ENCODE measurements at places on chromosomes 12 and 14.
A peak's percentile ranks its signal among the peaks of the same experiment; 100 is the strongest.

DNA sequence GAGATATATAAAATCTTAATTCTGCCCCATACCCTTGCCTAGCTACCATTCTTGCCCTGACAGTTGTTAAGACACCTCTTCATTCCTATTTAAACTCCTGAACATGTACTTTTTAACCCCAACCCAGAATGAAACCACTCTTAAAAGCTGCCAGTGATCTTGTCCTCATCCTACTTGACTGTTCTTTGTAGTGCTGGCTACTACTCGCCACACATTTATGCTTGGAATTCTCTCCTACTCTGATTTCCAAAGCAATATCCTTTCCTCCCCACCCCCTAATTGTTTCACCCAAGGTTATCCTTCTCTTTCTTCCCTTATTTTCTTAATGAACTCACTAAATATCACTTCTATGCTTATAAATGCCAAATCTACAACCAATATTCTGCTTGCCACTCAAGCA, 4.1 kb downstream of the NFYB start:
- DNase-seq = no peak

DNA sequence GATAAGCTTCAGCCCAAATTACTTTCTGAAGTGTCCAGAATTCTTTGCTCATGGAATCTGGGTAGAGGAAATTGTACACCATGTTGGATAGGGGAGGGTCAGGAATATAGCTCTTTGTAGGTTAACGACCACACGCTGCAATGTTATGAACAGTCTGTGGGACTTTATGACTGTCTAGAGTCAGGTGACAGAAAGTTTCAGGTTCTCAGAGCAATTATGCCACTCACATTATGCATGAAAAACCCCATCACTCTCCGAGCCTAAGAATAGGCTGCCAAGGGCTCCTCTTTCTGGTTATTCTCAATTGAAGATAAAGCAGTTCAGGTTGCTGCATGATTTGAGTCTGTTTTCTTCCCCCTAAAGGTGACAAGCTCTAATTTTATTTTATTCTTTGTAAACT, 430.9 kb downstream of the ATP23 start:
- no peak for DNase-seq

GRCh38 chr12:82730953-82731459, 44.3 kb downstream of the TMTC2 start:
- DNase-seq = no peak

DNA sequence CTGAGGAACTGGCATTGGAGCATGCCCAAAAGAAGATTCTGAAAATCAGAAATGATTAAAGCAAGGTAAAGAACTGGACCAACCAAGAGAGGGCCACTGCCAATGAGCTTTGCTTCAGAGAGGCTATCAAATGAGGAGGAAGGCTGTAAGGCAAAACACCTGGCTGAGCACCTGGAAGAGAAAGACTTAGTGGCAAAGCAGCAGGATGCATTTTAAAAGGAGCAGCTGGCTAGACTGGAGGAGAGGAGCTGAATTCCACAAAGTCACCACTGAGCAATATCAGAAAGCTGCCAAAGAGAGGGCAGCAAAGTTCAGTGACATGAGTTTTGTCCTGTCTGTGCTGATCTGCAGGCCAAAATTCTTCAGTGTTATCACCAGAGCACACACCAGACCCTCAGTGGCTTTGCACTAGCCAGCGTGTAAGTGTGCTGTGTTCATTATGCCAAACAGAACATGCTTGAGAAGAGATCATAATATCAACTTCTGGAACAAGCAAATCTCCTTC, 338.7 kb downstream of the TRHDE start:
- DNase-seq = no peak

DNA sequence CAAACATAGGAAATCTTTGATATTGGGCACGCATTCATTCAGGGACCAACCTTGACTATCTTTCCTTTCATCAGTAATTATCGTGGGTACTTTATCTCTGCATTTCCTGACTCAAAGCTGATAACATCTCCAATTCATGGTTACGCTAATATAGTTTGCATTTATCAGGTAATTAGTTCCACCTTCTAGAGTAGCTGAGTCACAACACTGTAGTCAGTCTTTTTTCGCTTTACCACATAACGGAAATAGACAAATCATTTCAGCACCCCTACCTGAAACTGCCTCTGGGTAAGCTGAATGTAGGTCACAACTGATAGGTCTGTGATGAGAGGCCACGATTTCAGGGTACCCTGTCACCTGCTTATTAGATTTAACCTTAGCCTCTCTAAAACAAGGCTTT, 36.7 kb upstream of the IL22 start:
- no peak for DNase-seq

DNA sequence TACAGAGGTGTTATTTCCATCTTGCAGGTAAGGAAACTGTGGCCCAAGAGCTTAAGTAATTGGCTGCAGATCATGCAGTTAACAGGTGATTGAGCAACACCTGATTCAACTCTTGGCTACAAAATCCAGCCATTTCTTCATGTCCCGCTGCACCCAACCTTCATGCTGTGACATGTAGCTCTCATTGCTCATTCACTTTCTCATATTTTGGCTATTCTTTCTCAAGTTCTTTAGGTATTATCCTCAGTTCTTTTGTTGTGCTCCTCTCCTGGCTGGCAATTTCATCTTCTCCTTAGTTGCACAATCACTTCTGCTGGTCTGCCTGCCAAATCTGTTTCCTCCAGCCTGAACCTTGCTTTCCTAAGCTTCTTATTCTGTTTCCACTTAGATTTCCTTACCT, 300.8 kb downstream of the SSPN start:
- DNase-seq = no peak

DNA sequence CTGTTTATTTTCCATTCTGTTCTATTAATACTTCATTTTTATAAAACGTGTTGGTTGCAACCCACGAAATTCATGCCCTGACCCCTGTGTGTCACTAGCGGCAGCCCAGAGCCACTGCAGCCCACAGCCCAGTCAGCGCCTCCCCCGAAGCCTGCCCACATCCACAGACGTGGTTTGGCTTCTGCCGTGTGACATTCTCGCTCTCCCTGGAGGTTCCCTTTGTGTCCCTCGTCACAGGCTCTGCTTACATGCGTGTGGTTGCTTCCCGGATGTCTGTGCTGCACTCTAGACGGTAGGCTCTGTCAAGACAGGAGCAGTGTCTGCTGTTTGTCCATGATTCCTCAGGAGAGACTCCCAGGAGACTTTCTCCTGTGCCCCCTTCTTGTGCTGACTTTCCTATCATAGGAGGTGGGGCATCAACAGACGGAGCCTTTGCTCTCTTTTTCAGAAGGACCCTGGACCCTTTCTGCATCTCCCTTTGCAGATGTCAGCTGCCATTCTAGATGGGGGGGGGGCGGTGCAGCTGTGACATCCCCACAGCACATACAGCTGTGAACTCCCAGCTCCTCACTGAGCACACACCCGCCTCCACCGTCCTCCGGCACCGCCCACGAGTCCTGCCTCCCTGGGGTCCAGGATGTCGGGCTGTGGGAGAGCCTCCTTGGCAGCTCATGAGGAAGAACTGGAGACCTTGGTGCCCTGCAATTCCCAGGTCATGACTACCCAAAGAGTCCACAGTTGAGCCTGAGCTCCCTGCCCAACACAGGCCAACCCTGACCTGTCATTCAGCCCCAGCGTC, 36.8 kb upstream of the PIWIL1 start:
- DNase-seq = no peak

GRCh38 chr12:5535541-5535940, 103.6 kb downstream of the NTF3 start:
- DNase-seq = no peak

DNA sequence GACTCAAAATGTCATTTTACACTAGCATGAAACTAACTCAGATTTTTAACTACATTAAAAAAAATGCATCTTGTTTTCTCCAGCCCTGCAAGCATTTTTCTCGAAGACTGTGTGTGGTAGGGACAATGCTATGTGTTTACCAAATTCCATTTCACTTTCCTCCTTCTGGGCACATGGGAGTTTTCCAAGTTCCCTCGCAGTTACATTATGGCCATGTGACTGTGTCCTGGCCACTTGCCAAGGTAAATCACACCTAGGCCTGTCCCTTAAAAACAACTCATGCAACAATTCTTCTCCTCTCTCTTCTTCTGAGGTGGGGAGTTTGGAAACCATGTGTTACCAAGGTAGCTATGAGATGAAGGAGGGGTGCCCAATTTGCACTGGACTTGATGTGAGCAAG, 108.7 kb downstream of the SYT10 start:
- DNase-seq = no peak

DNA sequence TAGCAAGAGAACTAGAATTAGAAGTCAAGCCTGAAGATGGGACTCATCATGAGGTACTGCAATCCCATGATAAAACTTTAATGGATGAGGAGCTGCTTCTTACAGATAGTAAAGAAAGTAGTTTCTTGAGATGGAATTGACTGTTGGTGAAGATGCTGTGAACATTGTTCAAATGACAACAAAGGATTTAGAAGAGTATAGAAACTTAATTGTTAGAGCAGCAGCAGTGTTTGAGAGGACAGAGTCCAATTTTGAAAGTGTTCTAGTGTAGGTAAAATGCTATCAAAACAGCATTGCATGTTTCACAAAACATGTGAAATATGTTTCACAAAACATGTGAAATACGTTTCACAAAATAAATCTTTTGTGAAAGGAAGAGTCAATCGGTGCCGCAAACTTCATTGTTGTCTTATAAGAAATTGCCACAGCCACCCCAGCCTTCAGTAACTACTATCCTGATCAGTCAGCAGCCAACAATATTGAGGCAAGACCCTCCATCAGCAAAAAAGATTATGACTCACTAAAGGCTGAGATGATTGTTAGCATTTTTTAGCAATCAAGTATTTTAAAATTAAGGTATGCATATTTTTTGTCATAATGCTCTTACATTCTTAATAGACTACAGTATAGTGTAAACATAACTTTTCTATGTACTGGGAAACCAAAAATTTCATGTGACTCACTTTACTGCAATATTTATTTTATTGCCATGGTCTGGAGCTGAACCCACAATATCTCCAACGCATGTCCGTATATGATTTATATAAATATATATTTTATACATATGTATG, 173.4 kb upstream of the BMP4 start:
- no peak for DNase-seq

DNA sequence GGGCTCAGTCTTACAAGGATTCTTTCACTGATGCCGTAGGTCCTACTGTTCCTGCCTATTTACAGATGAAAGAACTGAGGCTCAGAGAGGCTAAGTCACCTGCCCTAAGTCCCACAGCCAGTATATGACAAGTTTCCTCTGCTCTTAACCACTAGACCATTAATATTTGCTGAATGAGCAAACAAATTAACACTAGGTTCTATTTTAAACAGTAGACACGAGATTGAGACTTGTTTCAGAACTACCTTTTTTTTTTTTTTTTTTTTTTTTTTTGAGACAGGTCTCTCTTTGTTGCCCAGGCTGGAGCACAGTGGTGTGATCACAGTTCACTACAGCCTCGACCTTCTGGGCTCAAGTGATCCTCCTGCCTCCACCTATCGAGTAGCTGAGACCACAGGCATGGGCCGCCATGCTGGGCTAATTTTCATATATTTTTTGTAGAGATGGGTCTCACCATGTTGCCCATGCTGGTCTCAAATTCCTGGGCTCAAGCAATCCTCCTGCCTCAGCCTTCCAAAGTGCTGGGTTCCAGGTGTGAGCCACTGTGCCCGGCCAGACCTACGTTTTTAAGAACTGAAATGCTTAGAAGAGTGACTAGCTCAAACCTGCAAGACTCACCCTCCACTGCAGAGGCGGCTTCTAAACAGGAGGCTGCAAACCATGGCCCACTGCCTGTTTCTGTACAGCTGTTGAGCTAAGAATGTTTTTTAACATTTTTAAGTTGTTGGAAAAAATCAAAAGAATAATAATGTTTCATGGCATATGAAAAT, 12.9 kb downstream of the SYNE3 start:
- peak; percentile 40 for DNase-seq

- no peak for DNase-seq
These were observed 444.0 kb downstream of the CCER1 start for GRCh38 chr12:90510948-90511347.

- DNase-seq = no peak
These were observed 10.1 kb downstream of the CCDC196 start for GRCh38 chr14:66496188-66496807.

DNA sequence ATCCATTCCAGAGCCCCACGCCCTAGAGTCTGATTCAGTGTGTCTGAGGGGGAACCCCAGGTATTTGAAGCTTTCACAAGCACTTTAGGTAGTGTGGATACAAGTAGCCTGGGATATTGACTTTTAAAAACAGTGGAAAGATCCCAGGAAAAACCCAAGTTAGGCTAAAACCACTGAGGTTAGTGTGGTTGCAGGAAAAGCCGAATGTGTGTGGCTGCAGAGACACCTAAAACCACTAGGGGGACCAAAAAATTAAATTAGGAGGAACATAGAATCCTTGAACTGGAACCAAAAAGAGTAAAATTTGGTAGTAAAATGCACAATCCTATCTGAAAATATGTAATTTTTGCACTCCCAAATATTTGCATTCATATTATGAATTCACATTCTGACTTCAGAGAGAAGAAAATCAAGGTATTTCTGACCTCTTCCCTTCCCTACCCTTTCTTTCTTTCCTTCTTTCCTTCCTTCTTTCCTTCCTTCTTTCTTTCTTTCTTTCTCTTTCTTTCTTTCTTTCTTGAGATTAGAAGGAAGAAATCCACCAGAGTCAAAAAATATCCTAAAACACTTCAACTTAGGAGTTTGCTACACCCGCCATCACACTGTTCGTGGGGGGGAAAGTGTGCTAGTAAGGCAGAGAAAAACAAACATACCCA, 37.8 kb downstream of the SLCO1A2 start:
- peak; percentile 14 for DNase-seq

GRCh38 chr12:110024051-110024450, 24.3 kb downstream of the C12orf76 start:
- no peak for DNase-seq

DNA sequence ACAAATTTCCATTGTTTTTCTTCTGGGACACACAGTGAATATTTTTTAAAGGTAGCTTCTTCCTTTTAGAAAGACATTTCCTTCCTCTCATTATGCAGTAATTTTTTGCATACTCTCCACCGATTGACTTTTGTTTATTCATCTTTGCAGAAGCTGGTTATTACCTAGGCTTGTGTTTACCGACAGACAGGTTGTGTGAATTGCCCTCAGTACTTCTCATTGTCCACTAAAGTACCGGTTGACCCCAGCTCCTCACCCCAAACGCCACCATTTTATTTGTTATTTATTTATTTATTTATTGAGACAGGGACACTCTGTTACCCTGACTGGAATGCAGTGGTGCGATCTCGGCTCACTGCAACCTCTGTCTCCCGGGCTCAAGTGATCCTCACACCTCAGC, 63.4 kb upstream of the MYL2 start:
- DNase-seq = no peak

DNA sequence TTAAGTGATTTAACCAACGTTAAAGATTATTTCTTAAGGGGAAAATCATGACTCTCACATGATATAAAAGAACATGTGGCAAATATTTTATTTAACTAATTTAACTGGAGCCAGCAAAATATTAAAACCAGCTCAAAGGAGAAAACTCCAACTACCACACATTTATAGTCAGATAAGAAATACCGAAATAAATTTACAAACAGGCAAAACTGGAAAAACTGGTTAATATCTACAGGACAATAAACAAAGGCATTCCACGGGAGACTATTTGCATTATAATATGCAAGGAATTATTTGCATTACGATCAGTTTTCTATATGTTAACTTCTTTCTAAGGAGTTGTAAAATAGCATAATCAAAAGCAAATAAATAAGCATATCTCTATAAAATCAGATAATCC, 13.8 kb upstream of the BCL2L14 start:
- DNase-seq = no peak

- DNase-seq = peak; percentile 33
These were observed 12.3 kb upstream of the APOF start for GRCh38 chr12:56374726-56375597.
